ENCODE measurements at places on chromosomes 3 and 15.

DNA sequence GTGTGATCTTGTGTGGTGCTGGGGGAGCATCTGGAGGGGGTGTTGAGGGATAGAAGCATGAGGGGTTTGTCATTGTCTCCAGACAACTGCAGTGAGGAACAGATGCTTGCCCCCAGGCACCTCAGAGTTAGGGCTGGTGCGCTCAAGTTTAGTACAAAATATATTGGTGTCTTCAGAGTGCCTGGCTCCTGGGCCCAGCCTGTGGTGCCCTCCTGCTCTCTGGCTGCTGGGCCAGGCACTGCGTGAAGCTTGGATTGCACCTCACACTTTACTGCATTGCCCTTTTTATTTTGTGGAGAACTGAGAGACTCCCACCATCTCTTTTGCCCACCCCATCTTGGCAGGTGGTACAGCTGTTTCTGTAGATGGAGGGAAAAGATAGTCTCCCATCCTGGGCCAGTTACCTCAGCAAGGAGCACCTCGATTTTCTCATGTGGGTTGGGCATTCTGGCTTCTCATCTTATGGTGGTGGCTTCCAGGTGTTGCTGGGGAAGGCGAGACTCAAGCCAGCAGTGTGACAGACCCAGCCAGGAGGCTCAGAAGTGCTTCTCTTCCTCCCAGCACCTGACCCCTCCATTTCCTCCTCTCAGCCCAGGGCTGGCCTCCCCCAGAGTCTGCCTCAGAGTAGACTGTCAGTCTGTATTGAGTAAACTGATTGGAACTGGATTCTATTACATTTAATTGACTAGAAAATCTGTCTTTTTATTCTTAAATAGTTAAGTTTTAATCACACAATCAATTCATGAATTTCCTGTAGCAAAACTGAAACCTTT, 140.5 kb downstream of the DNAJB8 start:
- no peak for DNase-seq

DNA sequence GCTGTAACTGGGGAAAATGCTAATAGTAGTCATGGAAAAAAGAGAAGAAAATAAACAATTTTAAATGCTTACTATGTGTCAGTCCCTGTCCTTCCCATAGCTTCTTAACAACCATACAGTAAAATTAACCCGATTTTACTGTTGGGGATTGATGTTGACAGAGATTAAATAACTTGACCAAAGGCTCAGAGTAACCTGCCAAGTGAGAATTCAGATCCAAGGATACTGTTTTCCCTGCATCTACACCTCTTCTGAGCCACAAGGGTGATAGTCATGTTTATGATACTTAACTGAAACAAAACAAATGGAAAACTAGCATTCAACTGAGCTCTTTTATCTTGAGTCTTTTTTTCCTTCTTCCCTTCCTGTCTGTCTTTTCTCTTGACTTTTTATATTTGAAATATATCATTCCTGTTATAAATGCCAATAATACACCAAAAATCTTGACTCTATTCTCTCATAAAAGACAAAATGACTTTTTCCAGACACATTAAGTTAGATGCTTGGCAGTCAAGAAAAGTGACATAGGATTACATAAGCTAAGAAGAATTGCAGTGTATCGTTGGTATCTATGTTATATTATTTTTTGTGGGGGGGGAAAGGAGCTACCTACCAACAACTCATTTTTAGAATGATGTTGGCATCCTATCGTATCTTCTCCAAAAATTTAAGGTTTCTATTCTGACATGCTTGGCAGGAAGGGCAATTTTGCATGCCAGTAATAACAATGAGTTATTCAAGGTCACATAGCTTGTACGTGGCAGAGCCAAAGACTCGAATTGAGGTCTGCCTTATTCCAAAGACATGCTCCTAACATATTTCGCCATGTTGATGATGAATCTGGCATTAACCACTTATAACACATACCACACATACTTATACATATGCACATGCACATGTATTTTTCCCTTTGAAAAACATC, 306.6 kb upstream of the KCNH8 start:
- DNase-seq = no peak

- no peak for DNase-seq
These were observed 41.0 kb upstream of the C15orf61 start for GRCh38 chr15:67479781-67480505.

DNA sequence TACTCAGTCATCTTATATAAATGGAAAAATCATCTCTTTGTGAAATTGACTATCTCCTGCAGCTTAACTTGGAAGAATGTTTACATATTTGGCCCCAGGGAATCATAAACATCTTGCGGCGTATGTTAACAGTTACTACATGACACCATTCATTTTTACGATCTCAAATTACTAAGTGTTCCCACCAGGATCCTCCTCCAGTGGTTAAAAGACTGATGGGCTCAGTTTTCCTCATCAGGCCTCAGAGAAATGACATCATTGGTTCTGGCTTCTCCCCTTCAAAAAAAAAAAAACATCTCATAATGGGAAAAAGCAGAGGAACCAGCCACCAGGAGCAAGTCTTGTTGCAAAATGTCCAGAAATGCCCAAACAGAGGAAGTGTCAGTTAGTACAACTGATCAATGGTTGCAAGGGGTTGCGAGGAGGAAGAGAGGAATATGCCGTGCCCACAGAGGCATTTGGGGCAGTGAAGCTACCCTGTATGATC, 70.5 kb upstream of the LIPC start:
- no peak for DNase-seq

DNA sequence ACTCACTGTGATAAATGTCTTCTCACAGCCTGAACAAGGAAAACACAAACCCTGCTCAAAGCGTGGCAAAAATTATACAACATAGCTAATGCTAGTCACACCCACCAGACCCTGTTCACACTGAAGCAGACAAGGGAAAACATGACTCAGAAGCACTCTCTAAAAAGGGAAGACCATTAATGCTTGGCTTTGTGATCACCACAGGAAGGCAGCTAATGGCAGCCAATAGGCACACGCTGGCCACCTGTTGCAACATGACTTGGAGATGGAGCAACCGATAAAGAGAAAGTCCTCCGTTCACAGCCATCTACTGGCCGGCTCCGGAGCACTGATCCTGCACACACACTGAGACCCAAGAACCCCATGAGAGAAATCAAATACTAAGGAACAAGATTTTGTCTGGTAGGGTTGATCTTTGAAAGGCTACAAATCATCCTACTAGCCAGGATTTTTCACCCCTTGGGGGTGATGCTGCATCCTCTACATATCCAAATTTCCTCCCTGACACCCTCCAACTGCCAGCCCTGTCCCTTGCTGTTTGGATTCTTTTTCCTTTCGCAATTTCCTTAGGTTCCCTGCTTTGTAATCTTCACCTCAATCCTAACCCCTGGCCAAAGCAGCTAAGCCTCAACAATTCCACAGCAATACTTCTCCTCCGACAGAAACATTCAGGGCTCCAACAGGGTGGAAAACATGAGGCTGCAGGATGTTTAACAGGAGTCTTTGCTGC, 3.2 kb downstream of the ZXDC start:
- DNase-seq = no peak

- DNase-seq = peak; percentile 68
These were observed 1.4 kb downstream of the LOXL1 start for GRCh38 chr15:73927476-73928240.

- no peak for DNase-seq
These were observed 353.0 kb downstream of the ROBO1 start for GRCh38 chr3:79414806-79415205.

DNA sequence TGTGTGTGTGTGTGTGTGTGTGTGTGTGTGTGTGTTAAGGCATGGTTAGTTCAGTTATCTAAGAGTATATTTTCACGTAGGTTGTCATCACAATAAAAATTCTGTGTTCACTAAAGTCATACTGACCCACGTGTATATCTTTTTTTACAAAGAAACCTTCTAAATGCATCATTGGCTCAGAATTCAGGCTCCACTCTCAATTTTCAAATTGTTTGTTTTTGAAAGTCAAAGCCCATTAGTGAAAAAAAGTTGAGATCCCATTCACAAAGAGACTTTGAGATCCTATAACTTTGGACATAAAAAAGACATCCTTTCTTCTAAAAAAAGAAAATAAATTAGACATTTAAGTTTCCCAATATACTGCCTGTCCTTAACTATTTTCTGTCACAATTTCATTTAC, 59.3 kb downstream of the GBE1 start:
- no peak for DNase-seq

- DNase-seq = peak; percentile 88
These were observed at the start of gene MYNN for GRCh38 chr3:169772897-169773816. Gene MYNN (plus strand): TSS chr3:169773396. CDS start chr3:169774296, 900 bp downstream.

- no peak for DNase-seq
These were observed 109.9 kb downstream of the PDCD6IP start for GRCh38 chr3:33908250-33908851.

GRCh38 chr3:123344907-123345594, 103.8 kb downstream of the ADCY5 start:
- DNase-seq = no peak

- DNase-seq = no peak
These were observed 13.9 kb downstream of the UPK1B start for GRCh38 chr3:119187266-119187665.

- DNase-seq = no peak
These were observed 238.8 kb upstream of the WNT5A start for GRCh38 chr3:55725681-55726500.

DNA sequence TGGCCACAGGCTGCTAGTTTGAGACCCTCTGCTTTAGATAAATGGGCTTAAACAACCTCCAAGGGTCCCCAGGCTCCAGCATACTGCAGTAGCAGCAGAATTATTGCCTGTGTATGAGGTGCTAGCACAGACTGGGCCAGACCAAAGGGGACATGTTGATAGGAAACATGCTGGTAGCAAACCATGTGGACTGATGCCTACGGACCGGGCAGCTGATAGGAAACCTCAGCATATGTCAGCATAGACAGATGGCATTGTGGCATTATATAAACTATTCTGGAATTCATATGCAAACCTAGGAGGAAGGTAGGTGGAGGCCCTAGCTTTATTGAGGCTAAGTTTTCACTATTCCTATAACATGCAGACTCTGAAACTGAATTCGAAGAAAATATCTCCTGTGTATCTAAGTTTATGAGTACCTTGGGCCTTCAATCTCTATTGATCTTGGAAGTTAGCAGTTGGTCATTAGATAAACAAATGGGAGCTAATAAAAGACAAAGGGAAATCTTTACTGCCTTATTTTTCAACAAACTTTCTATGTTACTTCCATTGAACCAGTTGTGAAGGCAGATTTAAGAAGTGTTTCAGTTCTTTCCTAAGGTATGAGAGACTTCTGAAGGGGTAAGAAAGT, 1.7 kb upstream of the HGD start:
- no peak for DNase-seq

GRCh38 chr3:139638518-139638917, 39.3 kb downstream of the NMNAT3 start:
- DNase-seq = no peak

GRCh38 chr15:60077581-60078359, 73.7 kb downstream of the FOXB1 start:
- no peak for DNase-seq

DNA sequence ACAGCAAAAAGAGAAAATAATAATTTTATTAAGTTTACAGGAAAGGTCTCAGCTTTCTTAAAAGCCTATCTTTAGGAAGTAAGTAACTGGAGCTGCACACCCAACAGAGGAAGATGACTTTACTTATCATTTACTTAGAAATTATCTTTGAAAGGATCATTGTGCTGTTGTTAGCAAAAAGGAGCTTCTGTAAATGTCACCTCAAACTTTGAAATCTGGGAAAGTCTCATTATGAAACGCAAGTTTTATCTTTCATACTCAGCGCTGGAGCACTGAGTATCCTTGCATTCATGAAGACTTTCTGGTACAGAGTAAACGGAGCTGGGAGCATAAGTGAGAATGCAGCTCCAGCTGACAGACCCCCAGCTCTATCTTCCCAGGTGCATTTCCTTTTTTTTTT, 491.2 kb upstream of the TPRG1 start:
- DNase-seq = no peak

DNA sequence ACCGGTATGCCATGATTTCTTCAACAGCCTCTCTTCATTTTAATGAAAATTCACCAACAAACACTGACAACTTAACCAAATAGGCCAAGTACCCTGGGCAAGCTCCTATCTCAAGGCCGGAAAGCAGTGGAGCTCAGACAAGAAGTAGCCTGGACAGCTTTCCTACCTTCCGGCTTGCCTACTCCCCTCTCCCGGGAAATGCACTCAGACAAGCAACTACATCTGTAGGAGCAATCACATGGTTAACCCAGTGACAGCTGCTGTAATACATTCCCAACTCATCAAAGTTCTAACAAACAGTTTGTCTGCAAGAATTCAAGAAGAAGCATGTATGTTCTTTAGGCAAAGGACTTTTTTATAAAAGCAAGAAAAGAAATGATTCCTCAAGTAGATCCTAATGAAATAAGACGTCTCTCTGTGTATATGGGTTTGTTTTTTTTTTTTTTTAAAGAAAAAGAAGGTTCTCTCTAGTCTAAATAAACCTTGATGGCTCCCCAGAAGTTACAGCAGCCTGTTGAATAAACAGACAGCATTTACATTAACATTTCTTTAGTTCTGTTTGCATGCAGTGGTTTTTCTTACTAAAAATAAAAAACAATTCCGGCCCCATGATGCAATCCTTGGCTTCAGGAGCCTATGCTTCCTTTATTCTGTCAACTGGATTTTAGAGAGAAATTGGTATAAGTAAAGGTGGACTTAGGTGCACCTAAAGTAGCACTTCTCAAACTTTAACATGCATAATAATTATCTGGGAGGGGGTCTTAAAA, 278.7 kb downstream of the NEK10 start:
- no peak for DNase-seq

DNA sequence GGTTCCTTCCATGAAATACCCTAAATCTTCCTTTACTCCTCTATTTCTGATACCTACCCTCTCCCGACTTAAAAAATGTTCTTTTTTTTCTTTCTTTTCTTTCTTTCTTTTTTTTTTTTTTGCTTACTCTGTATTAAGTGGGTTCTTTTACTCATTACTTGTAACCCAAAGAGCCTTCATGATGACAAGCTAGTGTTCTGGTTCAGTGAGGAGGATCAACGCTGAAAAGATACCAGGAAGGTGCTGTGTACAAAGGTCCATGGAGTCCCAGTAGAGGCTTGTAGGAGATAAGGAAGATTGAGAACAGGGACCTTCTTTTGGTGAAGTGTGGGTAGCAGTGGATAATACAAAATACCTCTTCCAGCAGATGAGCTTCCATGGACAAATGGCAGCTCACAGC, 63.8 kb upstream of the SLC2A2 start:
- DNase-seq = no peak

GRCh38 chr3:139975594-139976365, 40.8 kb downstream of the CLSTN2 start:
- no peak for DNase-seq

GRCh38 chr3:10557250-10557649, 51.9 kb upstream of the ATP2B2 start:
- no peak for DNase-seq

- no peak for DNase-seq
These were observed 38.9 kb downstream of the LDHAL6B start for GRCh38 chr15:59245559-59245958.
